PC-9 (cell line): ENCODE measurements at places on chromosomes 3 and 15. TPM values are rescaled to one million over a fixed set of nuclear protein-coding genes. Genes with fewer than 3 reads are reported as not detected.

MTHFS gene
- 27.1 and 33.6 TPM in 2 replicates for total RNA-seq

BDH1 gene
- total RNA-seq = 51.7 and 55.1 TPM in 2 replicates

SLC2A2 gene
- total RNA-seq = not detected in 2 replicates

CP gene
- total RNA-seq = 0.28 TPM in 1 of 2 replicates, not detected in the other

MESD gene
- total RNA-seq = 21.9 and 22.8 TPM in 2 replicates

PPP1R2 gene
- total RNA-seq = 49.1 and 73.0 TPM in 2 replicates

CCR3 gene
- total RNA-seq = 1.7 and 3.1 TPM in 2 replicates

B3GALNT1 gene
- total RNA-seq = 8.8 and 17.3 TPM in 2 replicates

SUCNR1 gene
- total RNA-seq = not detected in 2 replicates

LIPH gene
- total RNA-seq = 38.4 and 44.7 TPM in 2 replicates

RBM5 gene
- 87.7 and 90.2 TPM in 2 replicates for total RNA-seq

ST8SIA2 gene
- not detected in 2 replicates for total RNA-seq

PLA2G4E gene
- total RNA-seq = not detected in 2 replicates

CKMT1A gene
- total RNA-seq = 0.95 and 1.5 TPM in 2 replicates

SPINK8 gene
- not detected in 2 replicates for total RNA-seq

C2CD4A gene
- 0.09 TPM in 1 of 2 replicates, not detected in the other for total RNA-seq

ALS2CL gene
- total RNA-seq = 67.5 and 71.6 TPM in 2 replicates

FBN1 gene
- total RNA-seq = 1.3 TPM in 2 replicates

RTP1 gene
- total RNA-seq = not detected in 2 replicates

DAZL gene
- not detected in 2 replicates for total RNA-seq

APOD gene
- 0.48 TPM in 1 of 2 replicates, not detected in the other for total RNA-seq

PRR23A gene
- total RNA-seq = not detected in 2 replicates

CLDN16 gene
- total RNA-seq = 0.20 and 0.46 TPM in 2 replicates

STAB1 gene
- total RNA-seq = 0.04 TPM in 1 of 2 replicates, not detected in the other

SMCO1 gene
- not detected in 2 replicates for total RNA-seq

MGLL gene
- 28.2 and 30.7 TPM in 2 replicates for total RNA-seq

GBE1 gene
- 23.1 and 31.2 TPM in 2 replicates for total RNA-seq
